ENCODE measurements at places on chromosomes 5 and 9.
A peak's percentile ranks its signal among the peaks of the same experiment; 100 is the strongest.

DNA sequence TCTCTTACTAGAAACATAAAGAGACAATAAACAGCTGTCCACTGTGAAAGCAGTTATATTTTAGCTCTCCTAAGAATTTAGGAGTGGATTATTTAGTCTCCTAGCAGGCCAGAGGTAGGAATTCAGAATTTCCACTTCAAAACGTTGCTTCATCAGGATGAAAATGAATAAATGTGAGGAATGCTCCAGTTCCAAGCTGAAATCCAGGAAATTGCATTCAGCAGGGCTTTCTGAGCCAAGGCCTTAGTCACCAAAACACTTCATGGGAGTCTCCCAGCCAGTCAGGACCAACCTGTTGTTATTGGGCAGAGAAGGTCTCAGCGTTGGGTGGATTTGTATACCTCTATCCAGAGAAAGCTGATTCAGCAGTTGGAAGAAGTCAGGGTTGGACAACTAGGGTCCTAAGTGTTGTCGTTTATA, 1040.3 kb downstream of the TLE1 start:
- no peak for DNase-seq

DNA sequence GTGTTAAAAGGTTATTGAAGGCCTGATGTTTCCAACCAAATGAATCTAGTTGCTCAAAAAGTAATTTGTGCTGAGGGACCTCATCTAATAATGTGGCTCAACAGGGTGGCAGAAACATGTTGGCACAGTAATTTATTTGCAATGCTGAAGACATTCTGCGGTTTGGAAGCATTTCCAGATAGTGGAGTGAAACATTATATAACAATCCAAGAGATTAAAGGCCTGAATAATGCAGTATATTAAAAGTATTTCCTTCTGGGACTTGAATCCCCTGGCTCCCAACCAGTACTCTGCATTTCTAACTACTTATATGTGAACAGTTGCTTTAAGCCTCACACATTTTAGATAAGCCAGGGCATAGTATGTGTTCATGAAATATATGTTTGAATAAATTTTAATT, 25.9 kb upstream of the ALDH1A1 start:
- DNase-seq = no peak

GRCh38 chr5:151647320-151647861, 39.3 kb downstream of the SPARC start:
- DNase-seq = no peak

DNA sequence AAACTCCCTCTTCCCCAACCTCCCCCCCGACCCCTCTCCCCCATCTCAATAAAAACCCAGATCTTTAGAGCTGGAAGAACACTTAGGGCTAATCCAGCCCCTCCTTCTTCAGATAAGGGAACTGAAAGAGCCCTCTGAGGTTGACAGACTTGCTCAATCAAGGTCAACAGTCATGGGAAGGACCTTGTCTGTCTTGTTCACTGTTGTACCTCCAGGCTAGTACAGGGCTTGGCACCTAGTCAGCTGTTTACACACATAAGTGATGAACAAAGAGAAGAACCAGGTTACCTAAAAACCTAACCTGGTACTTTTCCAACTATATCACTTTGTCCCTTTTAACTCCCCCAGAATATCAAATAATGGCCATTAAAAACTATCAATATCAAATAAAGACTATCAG, 2.4 kb downstream of the TTC39B start:
- no peak for DNase-seq

DNA sequence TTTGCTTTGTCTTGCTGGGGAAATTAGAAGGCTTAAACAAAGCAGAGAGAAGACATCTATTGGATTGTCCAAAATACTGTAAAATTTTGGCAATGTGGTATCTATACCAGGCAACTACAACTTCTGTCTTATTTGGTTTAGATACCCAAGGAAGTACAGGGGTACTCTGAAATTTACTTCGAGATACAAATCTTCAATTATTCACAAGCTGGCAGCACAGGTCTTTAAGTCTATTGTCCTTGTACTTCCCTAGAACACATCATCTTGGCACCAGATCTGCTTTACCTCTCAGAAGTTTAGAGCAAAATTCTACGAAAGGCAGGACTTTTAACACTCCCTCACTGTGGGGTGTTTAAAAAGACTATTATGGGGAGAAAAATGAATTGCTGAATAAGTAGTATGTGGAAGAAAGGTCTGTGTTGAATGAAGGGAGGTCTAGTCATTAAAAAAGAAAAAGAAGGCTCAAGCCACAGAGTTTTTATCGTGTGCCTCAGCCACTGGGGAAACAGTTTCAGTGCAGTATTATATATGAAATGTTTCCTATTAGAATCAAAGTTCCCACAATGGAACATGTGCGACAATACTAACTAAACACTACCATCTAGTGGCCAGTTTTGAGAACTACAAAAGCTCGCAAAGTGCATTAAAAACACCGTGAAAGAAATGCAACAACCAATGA, 93.7 kb downstream of the PDE4D start:
- peak; percentile 56 for DNase-seq

GRCh38 chr5:133851521-133851920, 116.9 kb downstream of the C5orf15 start:
- no peak for DNase-seq

DNA sequence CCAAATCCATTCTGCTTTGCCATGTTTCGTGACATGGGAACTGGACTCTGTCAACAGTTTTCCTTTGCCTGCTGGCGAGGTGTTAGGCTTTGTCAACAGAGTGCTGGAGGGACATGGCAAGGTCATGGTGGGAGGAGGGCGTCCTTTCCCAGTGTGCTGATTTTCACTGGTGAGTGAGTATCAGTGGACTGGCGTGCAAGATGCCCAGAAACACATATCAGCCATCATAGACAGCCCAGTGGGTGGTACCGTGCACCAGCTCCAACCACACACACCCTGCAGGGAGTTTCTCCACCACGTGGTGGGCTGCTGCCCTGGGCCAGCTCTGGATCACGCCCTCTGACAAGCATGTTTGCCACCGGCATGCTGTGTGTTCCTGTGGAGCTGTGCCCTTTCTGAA, 50.0 kb upstream of the ABL1 start:
- DNase-seq = no peak

- DNase-seq = no peak
Observed at GRCh38 chr5:125813221-125813974, 609.8 kb upstream of the GRAMD2B start.

- DNase-seq = peak; percentile 54
Observed at GRCh38 chr5:81425569-81425968, 31.6 kb upstream of the ACOT12 start.

GRCh38 chr9:82488313-82489200, 500.0 kb downstream of the SPATA31D1 start:
- peak; percentile 71 for DNase-seq

DNA sequence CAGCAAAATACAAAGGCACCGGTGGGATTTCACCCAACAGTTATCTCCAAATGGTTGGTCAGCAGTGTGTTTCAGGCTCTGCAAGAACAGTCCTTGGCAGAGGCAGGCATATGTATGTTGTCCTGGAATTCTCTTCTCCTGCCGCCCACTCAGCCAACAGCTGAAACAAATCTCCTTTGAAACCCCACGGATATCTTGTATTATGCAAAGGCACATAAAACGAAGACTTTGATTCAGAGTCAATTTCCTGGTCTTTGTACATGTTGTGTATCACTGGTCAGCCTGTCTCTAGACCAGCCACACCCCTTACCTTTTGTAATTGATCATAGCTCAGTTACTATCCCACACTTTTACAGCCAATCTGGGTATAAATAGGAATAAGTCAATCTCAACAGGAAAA, 29.2 kb downstream of the FREM1 start:
- DNase-seq = no peak

GRCh38 chr9:133151041-133151440, 12.7 kb downstream of the GBGT1 start:
- DNase-seq = no peak

DNA sequence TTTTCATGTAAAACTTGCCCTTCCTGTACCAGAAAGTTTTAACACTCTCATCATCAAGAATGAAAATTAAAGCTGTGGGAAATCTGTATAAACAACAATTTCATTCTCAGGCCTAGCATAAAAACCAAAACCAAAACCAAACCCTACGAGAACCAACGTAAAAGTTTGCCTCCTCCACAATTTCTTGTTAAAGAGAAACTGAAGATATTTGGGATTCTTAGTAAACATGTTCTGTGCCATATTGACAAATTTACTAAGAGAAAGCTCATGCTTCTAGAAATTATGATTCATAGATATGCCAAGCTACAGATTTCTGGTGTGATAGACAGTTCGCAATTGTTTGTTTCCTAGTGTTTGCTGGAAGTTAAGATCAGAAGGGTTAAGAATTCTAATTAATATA, 801.0 kb upstream of the NUDT12 start:
- DNase-seq = no peak

GRCh38 chr5:179768326-179769085, 25.3 kb upstream of the LTC4S start:
- no peak for DNase-seq

GRCh38 chr9:112048924-112049691, 126.0 kb downstream of the SUSD1 start:
- no peak for DNase-seq

- no peak for DNase-seq
Observed at GRCh38 chr5:124289641-124290311, 456.7 kb downstream of the ZNF608 start.

DNA sequence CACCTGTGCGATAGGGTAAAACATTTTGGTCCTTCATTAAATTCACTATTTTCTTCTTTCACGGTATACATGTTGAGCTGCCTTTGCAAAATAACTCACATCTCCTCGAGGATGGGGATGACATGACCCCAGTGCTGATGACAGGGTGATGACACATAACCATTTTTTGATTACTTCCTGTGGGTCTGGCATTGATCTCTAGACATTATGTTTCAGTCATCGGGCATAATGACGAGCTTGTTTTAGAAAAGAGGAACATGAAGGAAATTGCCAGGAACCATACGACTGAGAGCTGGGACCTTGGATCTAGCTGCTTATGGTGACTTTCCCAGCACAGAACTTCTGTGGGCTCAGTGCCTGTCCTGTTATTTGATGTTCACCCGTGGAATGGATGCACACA, 25.2 kb downstream of the COL5A1 start:
- DNase-seq = no peak

GRCh38 chr5:179125789-179126505, 65.8 kb downstream of the ZNF354C start:
- DNase-seq = no peak

DNA sequence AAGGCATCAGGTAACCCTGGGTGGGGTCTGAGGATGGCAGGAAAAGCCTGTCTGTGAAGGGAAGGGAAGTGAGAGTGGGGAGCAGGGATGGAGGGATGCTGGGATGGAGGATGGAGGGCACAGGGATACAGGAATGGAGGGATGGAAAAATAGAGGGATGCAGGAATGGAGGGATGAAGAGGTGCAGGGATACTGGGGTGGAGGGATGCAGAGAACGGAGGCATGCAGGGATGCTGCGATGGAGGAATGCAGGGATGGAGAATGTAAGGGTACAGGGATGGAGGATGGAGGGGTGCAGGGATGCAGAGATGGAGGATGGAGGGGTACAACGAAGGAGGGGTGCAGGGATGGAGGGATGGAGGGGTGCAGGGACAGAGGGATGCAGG, 9.1 kb downstream of the PTGES2 start:
- no peak for DNase-seq

- no peak for DNase-seq
Observed at GRCh38 chr5:1540831-1541701, 17.3 kb upstream of the LPCAT1 start.

DNA sequence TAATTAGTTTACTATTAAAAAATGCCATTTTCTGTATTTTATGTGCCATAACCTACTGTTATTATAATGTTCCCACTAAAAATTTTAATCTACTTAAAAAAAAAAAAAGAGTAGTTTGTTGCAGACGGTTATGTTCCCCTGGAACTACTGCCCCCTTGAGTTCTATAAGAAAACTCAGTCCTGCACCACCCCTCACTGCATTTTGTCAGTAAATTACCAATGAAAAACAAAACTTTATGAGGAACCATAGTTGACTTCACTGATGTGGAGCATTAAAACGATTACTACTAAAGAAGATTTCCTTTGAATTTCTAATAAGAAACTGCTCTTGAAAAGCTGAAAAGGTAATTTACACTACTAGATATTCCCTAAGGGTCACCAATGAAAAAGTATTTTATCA, 288.7 kb downstream of the FBXL17 start:
- DNase-seq = no peak

- DNase-seq = no peak
Observed at GRCh38 chr5:133698646-133699526, 86.5 kb upstream of the FSTL4 start.

- DNase-seq = peak; percentile 35
Observed at GRCh38 chr9:128276574-128277270, 646 bp downstream of the SWI5 start.

- DNase-seq = no peak
Observed at GRCh38 chr5:96637196-96637595, 25.0 kb upstream of the CAST start.
